ENCODE measurements at places on chromosomes 6 and 20.

- DNase-seq: no peak
Observed at GRCh38 chr6:56725254-56725653, 82.6 kb upstream of the DST start.

DNA sequence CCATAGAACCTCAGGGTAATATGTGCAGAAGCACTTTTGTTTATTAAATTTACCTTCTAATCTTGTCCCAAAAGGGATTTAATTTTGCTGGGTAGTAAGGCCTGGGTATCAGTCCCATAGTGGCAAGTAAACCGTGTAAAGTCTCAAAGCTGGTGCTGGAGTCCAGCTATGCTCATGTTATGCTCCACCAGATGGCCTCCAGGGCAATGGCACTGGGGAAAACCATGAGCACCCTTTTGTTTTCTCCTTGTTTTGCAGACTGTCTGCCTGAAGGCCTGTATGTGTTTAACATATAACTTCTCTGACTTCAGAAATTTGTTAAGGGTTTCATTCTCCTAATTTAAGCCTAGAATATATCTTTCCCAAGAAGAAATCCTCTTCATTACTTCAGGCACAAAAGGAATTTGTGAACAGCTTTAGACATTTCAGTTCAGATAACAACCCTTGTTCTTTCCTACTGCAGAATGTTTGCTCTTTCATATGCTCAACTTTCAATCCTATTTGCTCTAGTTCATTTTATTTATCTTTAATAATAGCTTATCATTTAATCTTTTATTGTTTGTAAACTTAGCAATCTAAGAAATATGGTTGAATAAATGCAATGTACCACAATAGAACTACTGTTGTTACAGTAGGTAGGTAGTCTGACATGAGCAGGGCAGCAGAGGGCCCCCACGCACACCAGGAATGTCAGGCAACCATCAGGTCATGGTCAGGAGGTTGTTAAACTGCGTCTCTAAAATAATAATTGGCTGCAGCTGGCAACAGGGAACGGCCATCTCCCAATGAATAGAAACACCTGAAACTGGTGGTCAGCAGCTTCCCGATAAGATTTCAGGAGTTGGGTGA, 162.8 kb downstream of the TENT5A start:
- DNase-seq: no peak

GRCh38 chr20:33412484-33412838, 11.1 kb upstream of the CDK5RAP1 start:
- DNase-seq: no peak

- DNase-seq: no peak
Observed at GRCh38 chr6:50288881-50289280, 239.2 kb upstream of the DEFB112 start.

DNA sequence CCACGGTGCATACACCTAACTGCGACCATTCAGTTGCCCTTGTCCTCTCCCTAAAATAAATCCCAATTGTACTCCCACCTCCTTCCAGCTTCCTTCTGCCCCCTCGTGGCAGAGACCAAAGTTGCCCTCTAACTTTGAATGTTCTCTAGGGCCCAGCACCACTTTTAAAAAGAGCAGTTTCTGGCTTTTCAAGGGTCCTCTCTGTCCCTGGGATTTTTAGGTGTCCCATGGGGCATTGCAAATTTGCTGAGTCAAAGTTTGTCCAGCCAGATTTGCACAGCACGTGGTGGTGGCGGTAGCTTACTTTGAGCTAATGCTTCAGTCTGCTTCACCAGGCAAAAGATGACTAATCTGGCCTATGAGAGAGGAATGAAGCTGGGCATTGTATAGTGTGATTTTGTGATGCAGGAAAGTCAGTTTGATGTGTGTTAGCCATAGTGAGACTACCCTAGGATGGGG, 100.2 kb downstream of the PERP start:
- DNase-seq: no peak

DNA sequence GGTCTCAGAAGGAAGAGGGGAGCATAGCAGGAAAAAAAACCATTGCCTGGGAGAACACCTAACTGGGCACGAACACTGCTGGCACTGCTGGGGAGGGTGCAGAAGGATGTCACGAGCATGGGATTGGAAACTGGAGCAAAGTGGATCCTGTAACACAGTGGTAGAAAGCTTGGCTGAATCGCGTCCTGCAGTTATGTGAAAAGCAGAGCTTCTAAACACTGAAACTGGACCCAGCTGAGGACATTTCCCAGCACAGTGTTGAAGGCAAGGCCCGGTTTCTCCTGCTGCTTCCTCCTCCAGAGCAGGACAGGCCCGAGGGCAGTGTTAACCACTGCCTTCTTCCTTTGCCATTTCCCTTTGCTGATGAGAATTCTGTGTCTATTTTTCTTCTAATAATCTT, 6.7 kb downstream of the APMAP start:
- DNase-seq: no peak

DNA sequence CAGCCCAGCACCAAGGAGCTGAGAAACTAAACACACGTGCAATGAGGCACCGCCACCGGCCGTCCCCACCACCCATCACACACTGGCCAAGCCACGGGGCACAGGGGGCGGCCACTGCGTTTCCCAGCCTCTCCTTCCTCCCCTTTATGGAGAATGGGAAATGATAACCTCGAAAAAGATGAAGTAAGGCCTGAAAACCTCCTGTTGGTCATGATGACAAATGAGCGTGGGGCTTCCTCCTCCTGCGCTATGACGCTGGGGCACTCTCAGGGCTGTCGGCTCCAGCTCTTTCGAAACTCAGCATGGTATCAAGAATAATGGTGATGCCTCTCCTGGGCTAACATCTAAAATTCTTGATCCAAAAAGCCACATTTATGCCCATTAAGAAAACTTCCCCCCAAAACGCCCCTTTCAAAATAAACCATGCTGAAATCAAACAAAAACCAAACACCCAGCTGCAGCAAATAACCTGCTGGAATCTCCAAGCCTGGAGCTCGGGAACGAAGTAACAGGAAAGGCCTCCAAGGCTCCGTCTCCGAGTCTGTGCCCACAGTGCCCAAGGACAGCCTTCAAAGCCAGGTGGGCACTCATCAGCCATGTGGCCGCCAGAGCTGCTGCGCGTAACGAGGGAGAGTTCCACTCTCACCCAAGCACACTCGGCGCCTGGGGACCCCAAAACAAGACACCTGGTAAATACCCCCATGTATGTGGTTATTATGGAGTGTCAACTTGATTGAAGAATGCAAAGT, 50.0 kb downstream of the TAF4 start:
- DNase-seq: no peak

DNA sequence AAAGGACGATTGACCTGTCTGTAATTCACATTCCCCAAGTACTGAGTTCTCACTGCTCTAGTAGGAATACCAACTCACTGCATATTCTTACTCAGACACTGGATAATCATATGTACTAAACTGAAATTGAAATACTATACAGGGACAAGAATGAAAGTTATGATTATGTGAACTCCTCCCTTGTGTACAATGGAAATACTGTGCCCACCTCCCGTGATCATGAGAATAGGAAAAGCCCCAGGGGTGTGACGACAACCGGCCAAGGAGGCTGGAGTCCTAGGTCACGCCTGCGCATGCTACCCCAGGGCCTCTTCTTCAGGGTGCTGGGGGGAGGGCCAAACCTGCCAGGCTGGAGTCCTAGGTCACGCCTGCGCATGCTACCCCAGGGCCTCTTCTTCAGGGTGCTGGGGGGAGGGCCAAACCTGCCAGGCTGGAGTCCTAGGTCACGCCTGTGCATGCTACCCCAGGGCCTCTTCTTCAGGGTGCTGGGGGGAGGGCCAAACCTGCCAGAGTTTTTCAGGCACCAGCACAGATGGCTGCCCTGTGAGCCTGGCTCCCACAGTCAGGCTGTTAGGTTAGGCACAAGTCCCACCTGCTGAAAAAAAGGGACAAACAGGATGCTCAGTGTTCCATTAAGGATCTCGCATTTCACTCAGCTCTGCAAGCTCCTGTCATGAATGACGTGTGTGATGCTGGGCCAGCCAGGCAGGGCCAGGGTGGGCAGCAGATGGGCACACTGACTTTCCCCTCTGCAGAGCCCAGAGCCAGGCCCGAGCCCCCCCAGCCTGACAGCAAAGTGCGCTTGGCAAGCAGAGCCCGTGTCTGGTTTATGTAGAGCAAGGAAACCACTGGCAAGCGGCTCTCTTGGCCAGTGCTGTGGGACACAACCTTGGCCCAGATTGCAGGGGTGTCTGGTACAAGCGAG, 107.7 kb downstream of the FOXF2 start:
- DNase-seq: no peak

GRCh38 chr6:27840572-27840971, 71.6 kb downstream of the OR2B2 start:
- no peak for DNase-seq

GRCh38 chr6:116557893-116558292, 4.3 kb downstream of the CALHM4 start:
- DNase-seq: no peak

- no peak for DNase-seq
Observed at GRCh38 chr6:15628499-15629131, 34.2 kb downstream of the DTNBP1 start.

DNA sequence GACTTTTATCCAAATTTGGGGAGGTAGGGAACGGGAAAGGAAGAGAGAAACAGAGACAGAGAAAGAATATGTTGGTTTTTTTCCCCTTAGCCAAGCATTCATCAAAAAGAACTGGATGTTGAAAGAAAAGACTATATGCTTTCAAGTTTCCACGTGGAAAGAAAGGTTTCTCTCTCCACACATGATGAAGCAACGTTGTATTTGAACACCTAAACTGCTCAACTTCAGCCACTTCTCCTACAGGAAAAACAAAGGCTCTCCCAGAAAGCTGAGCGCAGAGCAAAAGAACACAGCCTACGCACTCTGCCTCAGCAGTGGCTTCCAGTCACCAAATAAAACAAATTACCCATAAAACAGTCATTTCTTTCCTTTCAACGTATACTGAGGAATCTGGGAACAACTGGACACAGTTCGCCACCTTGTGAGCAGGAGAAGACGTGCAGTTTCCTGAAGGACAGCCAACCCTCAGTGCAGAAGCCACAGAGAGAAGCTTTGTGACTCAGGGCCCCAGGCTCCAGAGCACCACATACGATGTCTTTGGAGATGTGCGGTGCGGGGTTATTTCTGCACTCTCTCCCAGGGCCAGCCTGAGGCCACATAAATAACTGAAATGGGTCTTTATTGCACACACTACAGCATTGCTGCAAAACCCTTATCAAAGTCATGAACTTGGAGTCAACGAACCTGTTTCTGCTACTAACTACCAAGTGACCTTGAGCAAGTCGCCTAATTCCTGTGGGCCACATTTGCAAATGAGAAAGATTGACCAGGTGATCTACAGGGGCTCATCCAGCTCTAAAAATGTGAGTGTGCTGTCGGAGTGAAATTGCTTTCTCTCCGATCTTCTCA, 10.1 kb downstream of the IL17F start:
- no peak for DNase-seq

- DNase-seq: no peak
Observed at GRCh38 chr6:43921039-43921438, 151.0 kb downstream of the VEGFA start.
